ENCODE measurements at places on chromosomes 12 and 14.

DNA sequence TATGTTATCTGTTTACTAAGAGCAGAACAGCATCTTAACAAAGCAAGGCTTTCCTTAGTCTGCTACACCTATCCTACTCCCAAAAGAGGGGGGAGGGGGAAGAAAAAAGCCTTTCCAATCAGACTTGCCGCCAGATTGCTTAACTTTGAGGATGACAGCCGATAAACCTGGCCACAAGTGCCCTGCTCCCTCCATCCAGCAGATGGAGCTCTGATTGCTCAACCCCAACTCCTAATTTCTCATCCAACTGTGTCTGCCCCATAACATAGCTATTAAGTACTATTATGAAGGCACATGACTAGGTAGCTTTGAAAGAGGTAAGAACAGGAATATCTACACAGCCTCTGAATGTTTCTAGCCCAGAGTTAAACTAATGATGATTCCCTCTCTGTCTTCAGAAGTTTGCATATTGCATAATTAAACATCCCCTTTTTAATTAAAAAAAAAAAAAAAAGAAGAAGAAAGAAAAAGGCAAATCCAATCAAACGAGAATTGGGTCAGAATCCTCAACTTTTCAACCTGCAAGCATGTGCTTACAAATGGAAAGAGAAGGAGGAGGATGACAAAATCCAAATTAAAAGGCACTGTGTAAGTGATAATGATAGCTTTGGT, 247.4 kb downstream of the GALC start:
- no peak for DNase-seq

DNA sequence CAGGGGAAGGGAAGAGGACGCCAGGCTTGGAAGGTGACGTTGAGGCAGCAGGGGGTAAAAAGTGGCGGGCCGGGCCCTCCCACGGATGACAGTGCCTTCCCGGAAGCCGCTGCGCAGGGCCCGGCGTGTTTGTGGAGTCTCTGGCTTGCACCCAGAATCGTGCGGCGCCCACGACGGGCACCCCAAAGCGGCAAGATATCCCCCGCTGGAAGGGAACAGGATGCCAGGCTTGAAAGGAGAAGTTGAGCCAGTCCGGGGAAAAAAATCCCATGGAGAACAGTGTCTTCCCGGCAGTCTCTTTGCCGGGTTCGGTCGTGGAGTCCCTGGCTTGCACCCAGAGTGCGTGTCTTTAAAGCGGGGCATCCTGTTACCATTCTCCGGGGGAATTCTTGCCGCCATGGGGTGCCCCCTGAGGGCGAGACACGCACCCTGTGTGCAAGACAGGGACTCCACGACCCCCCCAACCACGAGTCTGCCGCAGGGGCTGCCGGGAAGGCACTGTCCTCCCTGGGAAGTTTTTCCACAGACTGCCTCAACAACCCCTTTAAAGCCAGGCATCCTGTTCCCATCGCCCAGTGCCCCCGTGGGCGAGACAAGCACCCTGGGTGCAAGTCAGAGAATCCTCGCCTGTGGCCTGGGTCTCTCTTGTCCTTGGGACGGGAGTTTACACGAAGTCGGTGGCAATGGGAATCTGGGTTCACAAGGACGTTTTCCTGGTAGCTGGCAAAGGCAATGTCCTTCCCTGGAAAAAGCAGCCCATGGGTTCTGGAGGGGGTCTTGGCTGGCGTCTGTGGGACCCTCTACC, 156.1 kb upstream of the ALG10B start:
- DNase-seq, result peak; percentile 40

GRCh38 chr14:105455766-105456660, 18.6 kb upstream of the CRIP2 start:
- no peak for DNase-seq

DNA sequence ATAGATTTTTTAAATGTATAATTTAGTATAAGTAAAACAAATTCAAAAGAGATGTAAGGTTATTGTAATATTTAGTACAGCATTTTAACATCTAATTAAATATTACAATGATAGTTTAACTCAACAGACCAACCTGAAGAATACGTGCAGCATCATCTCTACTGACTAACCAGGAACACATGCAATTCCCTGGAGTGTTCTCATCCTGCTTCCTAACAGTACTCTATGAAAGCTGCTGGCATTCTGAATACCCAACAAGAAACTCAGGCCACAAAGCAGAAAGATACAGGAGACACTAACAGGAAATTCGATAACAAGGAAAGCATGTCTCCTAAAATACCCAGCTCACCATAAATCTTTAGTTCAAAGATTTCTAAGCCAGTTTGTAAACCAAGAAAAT, 58.3 kb downstream of the CEP83 start:
- no peak for DNase-seq

GRCh38 chr14:55430024-55430690, 10.3 kb downstream of the TBPL2 start:
- DNase-seq, result no peak

DNA sequence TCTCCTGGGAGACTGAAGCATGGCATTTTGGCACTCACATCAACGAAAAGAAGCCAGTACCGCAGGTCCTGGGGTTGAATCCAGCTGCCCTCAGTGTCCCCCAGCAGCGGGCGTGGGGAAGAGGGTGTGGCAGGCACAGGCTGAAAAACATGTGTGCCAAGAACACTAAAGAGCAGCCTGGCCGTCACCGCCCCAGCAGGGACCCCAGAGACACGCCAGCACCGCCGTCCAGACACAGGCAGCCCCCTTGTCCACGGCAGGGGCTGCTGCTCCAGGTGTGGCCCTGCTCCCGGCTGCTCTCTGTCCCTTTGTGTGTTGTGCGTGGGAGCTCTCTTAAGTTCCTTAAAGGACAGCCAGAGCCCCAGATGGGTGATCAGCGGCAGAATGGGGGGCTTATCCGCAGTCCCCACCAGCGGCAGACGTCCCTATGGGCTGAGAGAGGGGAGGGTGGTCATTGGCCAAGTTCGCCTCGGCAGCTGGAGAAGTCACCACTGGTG, 556 bp downstream of the PHETA1 start:
- no peak for DNase-seq

DNA sequence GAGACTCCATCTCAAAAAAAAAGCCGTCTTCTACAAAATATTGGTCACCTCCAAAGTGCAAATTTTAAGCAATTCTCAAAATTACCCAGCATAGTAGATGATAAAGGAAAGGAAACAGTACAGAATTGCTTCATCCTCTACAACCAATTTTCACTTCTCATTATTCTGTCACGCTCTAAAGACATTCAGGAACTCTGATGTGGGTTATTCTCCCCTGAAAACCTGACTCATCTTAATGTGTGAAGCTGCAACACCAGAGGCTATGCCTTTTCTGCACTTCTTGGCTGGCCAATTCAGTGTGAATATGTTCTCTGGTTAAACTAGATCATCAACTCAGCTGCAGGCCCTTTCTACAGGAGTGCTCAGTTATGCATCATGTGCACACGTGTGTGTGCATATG, 11.0 kb downstream of the PTGER2 start:
- no peak for DNase-seq
